Renal cortical epithelial cell (primary cell): ENCODE measurements at places on chromosomes 5 and 9. TPM values are rescaled to one million over a fixed set of nuclear protein-coding genes. Genes with fewer than 3 reads are reported as not detected.

- no peak for DNase-seq
Observed at GRCh38 chr9:133976191-133976861, 15.8 kb downstream of the VAV2 start.

GRCh38 chr5:36181774-36182173 is 29.9 kb downstream of the SKP2 start:
- no peak for DNase-seq

- peak; percentile 33 for DNase-seq
Observed at GRCh38 chr9:35611230-35611797, 6.3 kb downstream of the TESK1 start.

DNA sequence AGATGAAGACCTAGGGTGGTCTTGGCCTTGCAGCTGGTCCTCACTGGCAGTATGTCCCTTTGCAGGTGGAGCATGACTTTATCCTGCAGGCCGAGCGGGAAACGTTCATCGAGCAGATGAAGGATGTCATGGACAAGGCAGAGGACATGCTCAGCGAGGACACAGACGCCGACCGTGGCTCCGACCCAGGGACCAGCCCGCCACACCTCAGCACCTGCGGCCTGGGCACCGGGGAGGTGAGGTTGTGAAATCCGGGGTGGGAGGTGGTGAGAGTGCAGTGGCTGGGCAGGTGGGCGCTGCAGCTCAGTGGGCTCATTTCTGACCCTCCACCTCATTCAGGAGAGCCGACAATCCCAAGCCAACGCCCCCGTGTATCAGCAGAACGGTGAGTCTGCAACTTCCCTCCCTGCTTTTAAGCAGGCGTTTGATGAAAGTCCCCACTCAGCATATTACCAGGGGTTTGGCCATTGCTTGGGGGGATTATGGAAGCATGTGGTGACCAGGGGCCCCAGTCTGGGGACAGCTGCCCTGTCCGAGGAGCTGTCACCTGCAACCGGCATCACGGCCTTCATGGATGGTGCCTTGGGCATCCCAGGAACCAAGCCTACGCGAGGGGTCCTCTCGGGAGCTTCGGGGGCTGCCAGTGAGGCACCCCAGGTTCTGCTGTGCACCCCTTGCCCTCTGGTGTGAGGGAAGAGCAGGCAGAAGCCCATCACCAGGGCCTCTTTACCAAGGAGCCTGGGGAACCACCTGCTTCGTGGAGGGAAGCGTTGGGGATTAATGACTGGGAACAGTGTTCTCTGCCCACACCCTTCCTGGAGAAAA is 84.0 kb downstream of the WNK2 start:
- DNase-seq = no peak

DNA sequence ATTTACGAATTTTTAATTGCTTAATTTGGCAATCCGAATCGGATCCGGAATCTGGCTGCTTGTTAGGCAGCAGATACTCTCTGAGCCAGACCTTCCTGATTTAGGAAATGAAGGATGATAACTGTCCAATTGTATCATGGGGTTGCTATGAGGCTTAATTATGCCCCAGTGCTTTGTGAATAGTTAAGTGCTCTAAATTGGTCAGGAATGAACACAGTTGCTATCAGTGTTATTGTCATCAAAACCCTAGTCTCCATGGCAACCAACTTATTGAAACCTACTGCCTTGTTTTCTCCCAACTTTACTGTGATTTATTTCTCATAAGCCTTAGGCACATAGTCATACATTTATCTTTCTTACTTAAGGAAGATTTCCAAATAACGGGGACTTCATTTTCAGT is 47.9 kb downstream of the MAMDC2 start:
- peak; percentile 22 for DNase-seq

PAXX gene
- 13.6 and 26.9 TPM in 2 replicates for total RNA-seq

CCL19 gene
- total RNA-seq = not detected in 2 replicates

SLC34A3 gene
- total RNA-seq = not detected in 2 replicates

MARCOL gene
- not detected in 2 replicates for total RNA-seq

CARTPT gene
- not detected in 2 replicates for total RNA-seq
